ENCODE measurements at places on chromosomes 12 and 14.
A peak's percentile ranks its signal among the peaks of the same experiment; 100 is the strongest.

DNA sequence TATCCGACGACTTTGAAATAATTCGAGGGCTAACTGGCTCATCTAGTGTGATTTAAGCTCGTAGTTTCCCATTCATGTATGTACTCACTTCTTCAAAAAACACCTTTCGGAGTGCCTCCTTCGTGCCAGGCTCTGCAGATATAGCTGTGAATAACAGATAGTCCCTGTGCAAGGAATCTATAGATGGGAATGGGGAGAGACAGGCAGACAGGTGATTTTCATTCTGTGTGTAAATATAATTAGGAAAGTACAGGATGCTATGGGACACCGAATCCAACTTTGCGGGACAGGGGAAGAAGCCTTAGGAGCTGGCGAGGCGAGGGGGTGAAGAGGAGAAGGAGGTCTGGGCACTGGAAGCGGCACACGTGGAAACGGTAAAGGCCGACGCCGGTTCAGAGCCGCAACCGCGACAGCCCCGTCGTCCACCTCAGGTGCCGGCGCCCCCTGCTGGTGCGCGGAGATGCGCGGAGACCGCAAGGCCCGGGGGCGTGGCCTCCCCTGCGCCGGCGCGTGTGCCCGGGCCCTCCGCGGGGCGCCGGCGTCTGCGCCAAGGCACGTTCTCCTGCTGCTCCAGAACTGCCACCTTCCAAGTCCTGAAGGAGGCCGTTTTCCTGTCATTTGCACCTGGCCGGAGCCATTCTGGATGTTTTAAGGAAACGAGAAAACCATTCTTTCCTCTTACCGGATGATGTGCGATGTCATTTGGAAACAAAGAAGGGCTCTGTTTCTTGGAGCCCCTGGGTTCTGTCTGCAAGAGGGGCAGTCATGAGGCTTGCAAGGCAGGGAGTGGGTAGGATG, 18.0 kb upstream of the CACNA1C start:
- DNase-seq: peak; percentile 93

DNA sequence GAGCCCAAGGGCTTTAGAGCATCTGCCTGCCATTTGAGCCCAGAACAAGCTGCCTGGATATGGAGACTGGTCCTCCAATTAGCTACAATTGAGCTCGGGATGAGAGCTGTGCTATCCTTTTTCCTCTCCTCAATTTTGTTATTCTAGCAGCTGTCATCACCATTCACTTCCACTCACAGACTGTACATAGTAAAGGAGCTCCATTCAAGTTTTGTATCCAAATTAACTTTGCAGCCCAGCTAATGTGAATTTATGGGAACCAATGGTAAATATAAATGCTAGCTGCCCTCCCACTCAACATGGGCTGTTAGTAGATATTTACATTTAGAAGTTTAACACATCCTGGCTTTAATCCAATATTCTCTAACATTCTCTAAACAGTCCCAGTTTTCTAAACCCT, 44.6 kb downstream of the BMP4 start:
- no peak for DNase-seq

DNA sequence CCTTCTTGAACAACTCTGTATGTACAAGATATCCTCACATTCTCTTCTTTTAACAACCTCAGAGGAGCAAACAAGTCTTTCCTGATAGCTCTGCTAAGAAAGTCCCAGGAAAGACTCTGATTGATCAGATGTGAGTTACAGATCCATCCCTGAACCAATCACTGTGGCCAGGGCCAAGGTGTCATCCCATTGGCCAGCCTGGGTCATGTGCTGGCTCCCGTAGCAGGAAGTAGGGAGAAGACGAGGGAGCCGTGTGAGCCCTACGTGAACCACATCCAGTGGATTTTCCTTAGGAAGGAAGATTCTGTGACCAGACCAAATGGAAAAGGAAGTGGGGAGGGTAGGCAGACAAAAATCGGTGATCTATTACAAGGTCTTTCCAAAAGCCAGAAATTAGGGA, 5.6 kb downstream of the P2RX7 start:
- no peak for DNase-seq

GRCh38 chr14:39185256-39186049, 10.4 kb downstream of the PNN start:
- no peak for DNase-seq

- DNase-seq: no peak
These were observed 23.4 kb upstream of the BMP4 start for GRCh38 chr14:53979747-53980642.

DNA sequence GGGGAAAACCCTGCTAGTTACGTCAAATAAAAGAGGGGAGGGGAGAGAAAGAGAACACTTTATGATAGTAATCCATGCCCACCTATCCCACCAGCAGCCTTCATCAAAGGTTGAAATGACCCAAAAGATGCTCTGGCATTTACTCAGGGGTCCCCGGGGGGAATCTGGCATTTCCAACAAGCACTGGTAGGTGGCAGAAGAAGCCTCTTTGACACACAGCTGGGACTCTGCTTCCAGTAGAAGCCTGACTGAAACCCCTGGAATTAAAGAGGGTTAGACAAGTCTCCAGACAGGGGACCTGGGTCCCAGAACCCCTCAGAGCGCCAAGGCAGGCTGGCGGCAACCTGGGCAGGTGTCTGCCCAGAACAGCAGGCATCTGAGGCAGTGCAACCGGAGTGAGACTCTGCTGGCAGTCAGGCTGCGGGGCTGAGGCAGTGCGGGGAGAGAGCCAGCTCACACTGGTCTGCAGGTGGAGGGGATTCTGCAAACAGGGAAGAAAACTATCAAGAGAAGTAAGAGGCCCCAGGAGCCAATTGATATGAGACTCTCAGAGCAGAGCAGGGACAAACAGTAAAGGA, 85.0 kb upstream of the CAPRIN2 start:
- DNase-seq: no peak

- DNase-seq: peak; percentile 6
These were observed 691.1 kb downstream of the FLRT2 start for GRCh38 chr14:86221000-86221399.

GRCh38 chr14:102645746-102646440, 53.4 kb downstream of the RCOR1 start:
- peak; percentile 81 for DNase-seq

- DNase-seq: no peak
These were observed 87.3 kb downstream of the TTLL5 start for GRCh38 chr14:75748336-75748735.

DNA sequence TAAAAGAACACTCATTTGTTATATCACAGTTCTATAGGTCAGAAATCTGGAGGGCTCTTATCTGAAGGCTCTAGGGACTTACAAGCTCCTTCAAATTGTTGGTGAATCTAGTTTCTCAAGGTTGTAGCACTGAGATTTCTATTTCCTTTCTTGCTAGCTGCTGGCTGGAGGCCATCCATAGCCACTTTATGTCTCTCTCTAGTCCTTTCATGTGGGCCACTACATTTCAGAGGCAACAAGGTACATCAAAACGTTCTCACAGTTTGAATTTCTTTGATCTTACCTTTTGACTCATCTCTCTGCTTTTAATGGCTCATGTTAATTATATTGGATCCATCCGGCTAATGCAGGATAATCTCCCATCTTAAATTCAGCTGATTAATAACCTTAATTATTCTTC, 286.8 kb downstream of the DIO2 start:
- DNase-seq: no peak

DNA sequence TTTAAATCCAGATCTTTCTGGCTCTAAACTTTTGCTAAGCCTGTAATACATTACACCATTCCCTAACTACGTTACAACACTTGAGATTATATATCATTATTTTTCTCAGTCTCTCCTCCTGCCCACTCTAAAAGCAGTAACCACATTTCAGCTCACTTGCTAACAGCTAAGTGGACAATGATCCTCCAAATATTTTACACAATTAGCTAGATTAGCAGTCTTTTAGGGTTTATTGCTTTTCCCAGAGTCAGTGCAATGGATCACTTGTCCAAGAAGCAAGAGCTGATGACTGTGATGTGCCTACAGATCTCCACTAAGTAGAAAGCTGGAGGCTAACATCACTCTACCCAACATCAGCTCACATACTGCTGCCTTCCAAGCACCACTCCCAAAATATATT, 17.6 kb downstream of the CPNE8 start:
- DNase-seq: no peak

- peak; percentile 92 for DNase-seq
These were observed 19.3 kb downstream of the CCDC62 start for GRCh38 chr12:122793685-122794106.

GRCh38 chr14:104642540-104642868, 37.9 kb upstream of the TMEM179 start:
- DNase-seq: no peak

DNA sequence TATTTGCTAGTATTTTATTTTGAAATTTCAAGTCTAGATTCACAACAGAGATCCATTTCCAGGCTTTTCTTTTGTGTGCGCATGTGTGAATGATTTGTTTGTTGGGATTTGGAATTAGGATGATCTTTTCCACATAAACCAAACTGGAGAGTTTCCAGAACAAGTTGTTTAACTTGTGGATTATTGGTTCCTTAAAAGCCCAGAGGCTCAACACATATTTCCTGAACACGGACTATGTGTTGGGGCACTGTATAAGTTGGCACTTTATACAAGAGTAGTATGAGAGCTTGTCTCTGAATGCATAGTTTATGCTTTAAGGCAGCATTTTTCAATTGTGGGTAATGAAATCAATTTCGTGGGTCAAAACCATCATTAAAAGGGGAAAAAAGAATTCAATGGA, 67.3 kb upstream of the FUT8 start:
- no peak for DNase-seq

- DNase-seq: no peak
These were observed 136.3 kb downstream of the SNAPC1 start for GRCh38 chr14:61898568-61898967.

DNA sequence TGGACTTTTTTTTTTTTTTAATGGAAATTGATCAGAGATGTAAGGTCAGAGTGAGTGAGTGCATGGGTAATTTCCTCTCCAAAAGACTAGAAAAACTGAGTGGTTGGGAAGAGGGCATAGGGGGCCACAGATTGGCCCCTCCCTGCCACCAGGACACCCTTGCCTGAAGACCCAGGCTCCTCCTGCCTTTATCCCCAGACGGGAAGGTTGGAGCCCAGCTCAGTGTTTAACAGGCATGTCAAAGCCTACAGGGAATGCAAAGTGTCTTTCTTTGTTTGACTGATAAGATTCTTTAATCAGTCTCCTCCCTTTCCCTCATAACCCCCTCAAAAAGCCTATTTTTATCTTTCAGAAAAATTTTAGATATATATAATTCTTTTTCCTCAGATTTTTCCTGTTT, 50.3 kb downstream of the IRAK3 start:
- DNase-seq: no peak

GRCh38 chr14:97707603-97708002, 910.4 kb downstream of the VRK1 start:
- peak; percentile 70 for DNase-seq

- DNase-seq: no peak
These were observed 948.4 kb upstream of the ATXN7L3B start for GRCh38 chr12:73589220-73589619.

DNA sequence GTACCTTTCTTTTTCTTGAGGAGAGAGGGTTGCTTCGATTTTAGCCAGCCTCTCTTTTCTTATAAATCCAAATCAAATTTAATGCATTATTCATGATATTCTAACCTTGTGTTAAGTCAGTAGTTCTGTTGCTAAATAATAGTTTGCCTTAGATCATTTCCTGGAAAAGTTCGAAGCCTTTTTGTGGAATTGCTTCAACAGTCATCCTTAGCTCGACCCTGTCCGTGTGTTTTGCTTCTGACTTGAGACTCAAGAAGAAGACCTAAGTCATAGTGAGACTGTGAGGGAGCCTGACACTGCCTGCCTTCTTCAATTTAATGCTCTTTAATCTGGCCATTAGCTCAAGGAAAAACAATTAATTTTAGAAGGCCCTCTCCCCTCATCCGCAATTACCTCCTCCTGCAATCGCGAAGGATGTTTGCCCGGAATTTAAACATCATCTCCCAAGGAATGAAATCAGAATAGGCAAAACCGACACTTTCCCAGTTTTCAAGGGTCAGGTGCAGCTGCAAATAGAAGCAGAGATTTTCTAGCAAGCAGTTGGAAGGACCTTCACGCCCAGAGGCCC, 453 bp upstream of the SLC4A8 start:
- DNase-seq: no peak

GRCh38 chr14:36346052-36346451, 25.6 kb upstream of the MBIP start:
- DNase-seq: no peak

DNA sequence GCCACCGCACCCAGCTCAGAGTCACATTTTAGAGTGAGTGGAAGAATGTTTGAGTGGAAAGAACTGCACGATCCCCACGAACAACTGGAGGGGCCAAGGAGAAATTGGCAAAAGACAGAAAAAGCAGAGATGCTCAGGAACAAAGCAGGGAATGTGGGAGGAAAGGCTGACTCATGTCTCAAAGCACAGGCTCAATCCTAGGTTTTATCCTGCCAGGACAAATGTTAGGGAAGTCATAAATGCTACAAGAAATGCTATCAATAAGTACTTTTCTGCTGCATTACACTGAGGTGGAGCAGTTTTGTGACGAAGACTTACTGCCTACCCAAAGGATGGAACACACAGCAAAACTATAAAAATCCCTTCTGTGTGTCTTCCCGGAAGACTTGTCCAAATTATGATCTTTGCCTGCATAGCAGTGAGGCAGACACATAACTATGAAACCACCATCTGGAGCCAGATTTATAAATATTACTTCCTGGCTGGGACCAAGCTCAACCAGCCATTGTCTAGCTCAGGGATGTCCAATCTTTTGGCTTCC, 26.7 kb downstream of the NIN start:
- no peak for DNase-seq

GRCh38 chr14:90301668-90302090, 30.1 kb downstream of the NRDE2 start:
- DNase-seq: peak; percentile 66

- peak; percentile 46 for DNase-seq
These were observed 120.1 kb upstream of the FZD10 start for GRCh38 chr12:130041983-130042812.

- no peak for DNase-seq
These were observed 58.4 kb downstream of the SOX5 start for GRCh38 chr12:23891115-23891514.

- DNase-seq: no peak
These were observed 149.2 kb downstream of the PHLDA1 start for GRCh38 chr12:75882421-75882820.

- no peak for DNase-seq
These were observed 71.2 kb downstream of the SAMD4A start for GRCh38 chr14:54638135-54638446.

Data from hematopoietic multipotent progenitor cell treated with erythropoietin and hydrocortisone succinate and interleukin-3 and kit ligand, for 4 days (in vitro differentiated cells).